Stimulated activated CD4-positive, alpha-beta T cell treated with anti-CD3 and anti-CD28 coated beads, Interleukin-1b, Interleukin-23, amount 100 ng/mL, for 1 hour (primary cell): ENCODE measurements at places on chromosomes 7 and 10.

DNA sequence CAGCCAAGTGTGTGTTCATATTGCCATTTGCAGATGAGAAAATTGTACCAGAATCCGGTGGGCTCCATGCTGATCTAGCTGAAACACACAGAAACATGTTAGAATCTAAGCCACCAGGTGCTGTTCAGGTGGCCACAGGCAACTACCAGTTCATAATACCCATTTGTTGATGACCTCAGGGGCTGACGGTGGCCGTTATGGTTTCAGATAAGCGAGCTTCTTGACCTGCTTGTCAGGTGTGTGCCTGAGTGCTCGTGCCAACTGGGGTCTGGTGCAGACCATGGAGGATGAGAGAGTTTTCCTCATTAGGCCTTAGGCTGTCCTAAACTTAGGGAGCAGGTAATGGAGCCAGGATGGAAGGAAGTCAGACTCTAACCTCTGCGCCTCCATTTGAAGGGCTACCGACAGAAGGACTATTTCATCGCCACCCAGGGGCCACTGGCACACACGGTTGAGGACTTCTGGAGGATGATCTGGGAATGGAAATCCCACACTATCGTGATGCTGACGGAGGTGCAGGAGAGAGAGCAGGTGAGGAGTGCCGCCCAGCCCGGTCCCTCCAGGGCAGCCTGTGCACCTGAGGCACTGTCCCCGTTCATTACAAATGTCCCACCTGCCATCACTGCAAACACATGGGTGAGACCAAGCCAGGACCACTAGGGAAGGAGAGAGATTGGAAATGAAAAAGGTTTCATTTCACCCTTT is 53.1 kb downstream of the MKI67 start:
- no peak for DNase-seq

- DNase-seq, result no peak
Measured at GRCh38 chr7:74612015-74612829, 45.3 kb upstream of the GTF2I start.

DNA sequence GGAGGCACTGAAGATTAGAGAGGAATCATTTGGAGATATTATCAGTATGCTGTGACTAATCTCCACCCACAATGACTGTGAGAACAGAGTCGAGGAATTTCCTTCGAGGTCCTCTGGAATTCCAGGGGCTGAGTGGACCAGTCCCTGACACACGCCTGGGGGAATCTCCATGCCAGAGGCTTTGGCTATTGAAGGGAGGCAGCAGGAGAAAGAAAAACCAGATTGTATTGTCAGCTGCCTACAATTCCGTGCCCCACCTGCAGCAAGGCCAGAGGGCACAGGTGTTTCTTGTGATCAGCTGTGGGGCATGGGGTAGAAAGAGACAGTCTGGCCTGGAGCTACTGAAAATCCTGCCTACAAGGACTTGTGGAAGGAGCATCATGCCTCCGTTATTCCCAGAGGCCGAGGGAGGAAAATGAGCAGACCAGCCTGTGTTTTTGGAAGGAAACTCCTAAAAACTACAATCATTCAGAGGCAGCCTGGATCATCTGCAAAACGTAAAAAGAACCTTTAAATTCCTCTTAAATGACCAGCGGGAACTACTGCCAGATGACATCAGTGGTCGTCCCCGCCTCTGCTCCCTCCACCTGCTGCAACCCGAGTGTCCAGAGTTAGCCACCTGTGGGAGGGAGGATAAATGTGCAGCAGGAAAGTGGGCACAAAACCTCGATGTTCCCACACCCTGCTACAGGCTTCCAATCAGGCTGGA is 25.4 kb upstream of the ANK3 start:
- no peak for DNase-seq

DNA sequence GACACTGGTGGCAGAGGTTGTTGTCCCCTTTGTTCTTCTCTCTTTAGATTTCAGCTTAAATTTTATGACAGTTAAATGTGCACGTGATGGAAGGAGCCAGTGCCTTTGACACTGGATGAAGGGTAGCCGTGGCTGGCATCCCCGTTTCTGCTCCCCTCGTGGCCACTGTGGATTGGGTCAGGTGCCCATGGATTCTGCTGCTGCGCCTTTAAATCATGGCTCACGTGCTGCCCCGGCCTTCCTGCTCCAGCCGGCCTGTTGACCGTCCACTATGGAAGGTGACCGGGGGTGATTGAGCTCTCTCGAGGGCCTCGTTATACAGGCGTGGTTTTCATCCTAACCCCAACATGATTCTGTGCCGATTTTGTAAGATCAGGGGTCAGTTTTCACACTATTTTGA is 34.5 kb downstream of the WDR37 start:
- DNase-seq, result no peak

DNA sequence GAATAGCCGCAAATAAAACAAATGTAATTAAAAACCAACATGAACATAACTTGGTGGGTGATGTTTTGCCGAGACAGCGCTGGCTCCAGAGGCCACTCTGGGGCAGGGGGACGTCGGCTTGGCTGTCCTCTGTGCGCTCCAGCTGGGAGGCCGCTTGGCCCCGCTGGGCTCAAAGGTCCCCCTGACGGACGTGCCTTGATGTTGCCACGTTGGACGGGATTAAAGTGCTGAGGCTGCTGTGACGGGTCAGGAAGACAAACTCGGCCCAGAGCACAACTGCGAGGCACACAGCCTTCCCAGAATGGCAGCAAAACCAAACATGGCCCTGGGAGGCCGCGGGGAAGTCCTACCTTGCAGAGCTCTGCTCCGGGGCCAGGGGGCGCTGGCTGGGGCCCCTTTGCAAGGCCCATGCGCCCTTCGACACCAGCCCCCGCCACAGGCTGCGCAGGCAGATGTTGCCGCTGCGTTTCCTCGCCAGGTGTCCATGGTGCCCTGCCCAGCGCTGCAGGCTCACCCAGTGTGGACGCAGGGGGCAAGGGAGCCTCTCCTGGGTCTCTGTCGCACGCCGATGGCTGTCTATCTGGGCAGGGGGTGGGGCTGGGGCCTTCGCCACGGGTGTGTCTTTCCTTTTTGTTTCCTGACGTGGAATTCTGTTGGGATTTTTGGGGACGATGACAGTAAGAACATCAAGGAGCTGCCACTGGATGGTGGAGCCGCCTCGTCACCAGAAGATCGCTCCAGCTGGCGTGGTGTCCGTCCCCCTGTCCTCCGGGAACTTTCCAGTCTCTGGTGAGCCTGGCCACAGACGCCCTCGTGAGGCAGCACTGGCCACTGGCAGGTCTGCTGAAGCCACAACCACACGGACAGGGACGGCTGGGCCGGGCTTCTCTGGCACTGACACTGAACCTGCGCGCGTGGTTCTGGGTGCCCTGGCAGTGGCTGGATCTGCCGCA is 99.6 kb upstream of the DIP2C start:
- DNase-seq, result no peak

DNA sequence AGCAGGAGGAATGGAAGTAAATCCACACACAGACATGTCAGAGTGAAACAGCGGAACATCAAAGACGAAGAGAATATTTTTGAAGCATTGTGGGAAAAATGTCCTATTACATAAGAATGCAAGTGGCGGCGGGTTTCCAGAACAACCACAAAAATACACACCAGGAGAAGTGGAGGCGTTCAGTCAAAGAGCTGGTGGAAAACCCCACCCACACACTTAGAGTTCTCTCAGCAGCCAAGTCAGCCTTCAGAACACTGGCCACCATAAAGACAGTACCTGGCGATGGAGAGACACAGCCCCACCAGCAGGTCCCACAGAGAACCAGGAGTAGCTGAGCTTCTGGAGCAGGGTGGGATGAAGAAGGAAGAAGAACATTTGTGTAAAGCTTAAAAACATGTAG is 23.7 kb downstream of the NKX6-2 start:
- no peak for DNase-seq

- DNase-seq, result no peak
Measured at GRCh38 chr7:154332811-154333580, 280.8 kb downstream of the DPP6 start.

GRCh38 chr7:155291729-155292128 is 5.9 kb upstream of the INSIG1 start:
- DNase-seq, result no peak

DNA sequence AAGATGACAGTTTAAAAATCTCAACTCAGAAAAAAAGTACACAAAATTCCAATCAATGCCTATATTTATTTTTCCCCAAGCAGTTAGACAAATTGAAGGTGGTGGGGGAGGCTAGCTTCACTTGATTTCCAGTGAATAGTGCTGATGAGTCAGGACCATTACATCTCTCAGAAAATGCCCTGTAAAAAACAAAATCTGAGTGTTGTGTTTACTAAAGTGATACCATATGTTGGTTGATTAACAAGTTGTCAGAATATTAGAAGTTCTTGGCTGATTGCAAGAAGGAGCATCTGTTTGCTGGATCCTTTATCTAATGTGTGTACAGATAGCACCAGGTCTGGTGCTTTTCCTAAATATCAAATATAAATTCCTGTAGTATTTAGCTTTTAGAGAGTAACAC is 31.3 kb upstream of the KIAA1217 start:
- DNase-seq, result no peak
